ENCODE measurements at places on chromosomes 1 and 21.

GRCh38 chr1:79283451-79283850, 276.9 kb upstream of the ADGRL4 start:
- DNase-seq = no peak

DNA sequence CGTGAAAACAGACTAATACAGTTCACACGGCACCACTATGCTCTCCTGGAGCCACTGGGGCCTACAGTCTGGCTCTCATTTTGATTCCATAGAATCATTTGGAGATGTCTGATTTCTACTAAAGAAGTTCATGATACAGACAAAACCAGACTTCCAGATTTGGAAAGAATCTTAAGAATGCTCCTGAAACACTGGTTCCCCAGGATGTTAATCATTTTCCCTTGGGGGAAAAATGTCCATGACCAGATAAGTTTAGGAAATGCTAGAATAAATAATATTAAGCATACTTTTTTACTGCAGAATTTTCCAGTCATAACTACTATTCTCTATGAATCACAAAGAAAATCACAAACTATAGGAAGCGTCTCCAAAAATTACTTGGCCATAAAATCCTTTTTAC, 63.0 kb upstream of the RGS7 start:
- no peak for DNase-seq

- DNase-seq = peak; percentile 15
Observed at GRCh38 chr1:195019385-195019784, 1588.9 kb downstream of the KCNT2 start.

GRCh38 chr1:221812905-221813597, 71.2 kb upstream of the DUSP10 start:
- no peak for DNase-seq

DNA sequence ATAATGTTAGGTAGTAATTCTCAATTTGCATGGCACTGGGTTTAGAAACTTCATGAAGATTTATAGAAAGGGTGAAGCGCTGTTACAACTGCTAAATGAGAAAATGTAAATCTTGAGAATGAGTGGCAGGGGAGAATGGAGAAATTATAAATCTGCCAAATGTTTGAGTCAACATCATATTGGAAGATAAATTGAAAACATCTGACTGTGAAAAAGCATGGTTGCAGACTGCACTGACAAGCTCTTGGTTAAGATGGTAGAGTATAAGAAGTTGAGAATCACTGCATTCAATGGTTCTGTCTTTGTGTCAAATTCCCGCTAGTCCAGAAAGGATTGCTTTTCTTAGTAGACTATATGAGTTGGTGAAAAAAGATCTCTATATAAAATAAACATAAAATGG, 113.3 kb upstream of the DUSP10 start:
- DNase-seq = no peak

DNA sequence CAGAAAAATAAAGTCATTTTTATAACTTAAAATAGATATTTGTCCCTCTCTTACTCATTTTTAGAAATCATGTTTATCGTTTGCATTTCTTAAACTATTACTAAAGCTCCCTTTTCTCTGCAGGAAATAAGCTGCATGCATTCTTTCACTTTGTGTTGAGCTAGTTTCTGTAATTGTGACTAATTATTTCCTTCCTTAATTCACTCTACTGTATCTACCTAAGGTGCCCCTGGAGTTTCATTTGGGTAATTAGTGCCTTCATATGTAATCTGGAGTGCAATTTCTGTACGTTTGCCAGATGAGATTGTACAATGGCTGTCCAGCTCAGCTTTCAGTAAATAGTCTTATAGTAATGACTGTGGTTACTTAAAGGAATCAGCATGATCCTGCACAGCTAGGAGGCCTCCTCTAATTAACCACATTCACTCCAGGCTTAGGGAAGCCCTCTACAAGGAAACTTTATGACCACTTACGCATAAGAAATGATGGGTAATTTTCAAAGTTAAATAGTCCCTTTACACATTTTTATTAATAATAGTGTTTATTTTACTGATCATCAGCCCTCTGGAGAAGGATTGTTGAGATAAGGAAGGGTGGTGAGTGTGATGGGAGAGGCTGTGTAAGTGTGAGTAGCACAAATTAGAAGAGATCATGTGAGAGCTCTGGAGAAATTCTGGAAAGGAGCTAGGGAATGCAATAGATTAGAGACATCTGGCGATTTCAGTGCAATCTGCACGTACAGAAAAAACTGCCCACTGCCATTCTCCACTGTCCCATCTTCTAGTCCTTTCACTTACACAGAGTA, 86.8 kb downstream of the LRRC8C start:
- no peak for DNase-seq

DNA sequence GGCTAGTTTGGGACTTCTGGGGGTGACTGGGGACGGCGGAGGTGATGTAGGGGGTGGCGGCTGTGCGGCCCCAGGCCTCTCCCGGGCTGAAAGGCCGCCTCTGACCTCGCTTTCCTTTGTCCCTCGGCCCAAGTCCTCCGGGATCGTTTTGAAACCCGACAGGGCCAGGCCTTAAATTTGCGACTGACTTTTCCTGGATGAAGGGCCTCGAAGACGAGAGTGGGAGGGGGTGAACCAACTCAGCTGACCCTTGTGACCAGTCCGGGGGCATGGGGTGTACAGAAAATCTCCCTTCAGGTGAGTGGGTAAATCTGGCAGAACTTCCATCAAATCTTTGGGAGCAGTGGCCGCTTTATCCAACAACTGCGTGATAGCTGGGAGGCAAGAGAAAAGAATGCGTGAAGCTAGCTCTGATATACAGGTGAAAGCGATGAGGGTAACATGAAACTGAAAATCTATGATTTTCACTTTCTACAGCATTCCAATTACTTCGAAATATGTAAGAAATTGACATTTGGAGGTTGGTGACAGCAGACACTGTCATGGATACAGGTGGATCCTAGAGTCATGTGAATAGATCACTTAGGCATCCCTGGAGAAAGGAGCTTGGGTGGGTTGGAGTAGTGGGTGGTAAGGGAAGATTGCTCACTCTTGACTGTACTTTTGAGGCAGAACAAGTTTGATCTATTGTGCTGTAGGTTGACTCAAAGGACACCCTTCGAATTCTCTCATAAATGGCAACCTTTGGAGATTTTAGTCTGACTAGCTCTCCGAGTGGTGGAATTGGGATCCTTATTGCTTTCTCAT, 885 bp downstream of the AHCYL1 start:
- DNase-seq = no peak

DNA sequence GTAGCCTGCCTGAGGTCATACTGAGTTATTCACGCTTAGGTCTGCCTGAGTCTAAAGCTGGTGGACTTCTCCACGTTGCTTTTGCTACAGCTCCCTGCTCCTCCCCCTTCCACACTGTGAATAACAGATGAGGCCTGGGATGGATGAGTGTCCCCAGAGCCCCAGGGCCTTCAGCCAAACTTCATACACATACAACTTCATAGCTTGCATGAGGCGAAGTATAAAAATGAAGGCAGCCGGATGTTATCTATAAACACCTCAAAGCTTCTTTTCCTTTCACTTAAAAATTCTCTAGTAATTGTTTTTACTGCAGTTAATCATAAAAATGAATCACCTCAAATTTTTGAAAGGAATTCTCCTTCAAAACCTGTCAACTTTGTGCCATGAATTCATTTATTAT, 70.2 kb downstream of the DAB1 start:
- DNase-seq = peak; percentile 39

GRCh38 chr1:233543338-233544255, 70.3 kb upstream of the KCNK1 start:
- DNase-seq = peak; percentile 81

- DNase-seq = no peak
Observed at GRCh38 chr1:921011-921837, 2.5 kb upstream of the SAMD11 start.

DNA sequence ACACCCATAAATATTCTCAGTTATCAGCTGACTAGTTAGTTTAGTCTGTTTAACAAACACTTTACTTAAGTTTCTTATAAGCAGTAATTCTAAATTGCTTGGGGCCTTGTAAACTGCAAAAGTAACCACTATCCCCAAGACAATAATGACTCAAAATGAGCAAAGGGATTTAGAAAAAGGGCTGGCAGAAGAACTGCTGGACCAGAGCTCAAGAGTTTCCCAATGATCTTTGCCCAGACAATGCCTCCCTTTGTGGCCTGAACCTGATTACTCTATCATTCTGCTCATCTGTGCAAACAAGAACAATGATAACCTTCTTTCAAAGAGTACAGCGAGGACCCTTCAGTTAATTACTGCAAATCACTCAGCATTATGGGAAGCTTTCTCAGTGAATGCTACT, 123.5 kb downstream of the TIAM1 start:
- no peak for DNase-seq

DNA sequence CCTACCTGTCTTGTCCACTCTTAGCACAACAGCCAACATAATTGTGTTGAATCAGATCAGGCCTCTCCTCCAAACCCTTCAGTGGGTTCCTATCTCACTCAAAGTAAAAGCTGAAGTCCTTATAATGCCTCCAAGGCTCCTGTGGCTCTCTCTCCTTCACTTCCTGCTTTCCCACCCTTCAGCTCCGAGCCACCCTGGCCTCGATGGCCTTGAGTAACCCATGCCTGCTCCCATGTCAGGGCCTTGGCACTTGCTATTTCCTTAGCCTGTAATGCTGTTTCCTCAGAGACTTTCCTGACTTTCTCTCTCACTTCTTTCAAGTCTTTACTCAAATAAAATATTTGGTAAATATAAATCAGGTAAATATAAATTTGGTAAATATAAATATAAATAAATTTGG, 8.1 kb upstream of the PLEKHM2 start:
- no peak for DNase-seq

DNA sequence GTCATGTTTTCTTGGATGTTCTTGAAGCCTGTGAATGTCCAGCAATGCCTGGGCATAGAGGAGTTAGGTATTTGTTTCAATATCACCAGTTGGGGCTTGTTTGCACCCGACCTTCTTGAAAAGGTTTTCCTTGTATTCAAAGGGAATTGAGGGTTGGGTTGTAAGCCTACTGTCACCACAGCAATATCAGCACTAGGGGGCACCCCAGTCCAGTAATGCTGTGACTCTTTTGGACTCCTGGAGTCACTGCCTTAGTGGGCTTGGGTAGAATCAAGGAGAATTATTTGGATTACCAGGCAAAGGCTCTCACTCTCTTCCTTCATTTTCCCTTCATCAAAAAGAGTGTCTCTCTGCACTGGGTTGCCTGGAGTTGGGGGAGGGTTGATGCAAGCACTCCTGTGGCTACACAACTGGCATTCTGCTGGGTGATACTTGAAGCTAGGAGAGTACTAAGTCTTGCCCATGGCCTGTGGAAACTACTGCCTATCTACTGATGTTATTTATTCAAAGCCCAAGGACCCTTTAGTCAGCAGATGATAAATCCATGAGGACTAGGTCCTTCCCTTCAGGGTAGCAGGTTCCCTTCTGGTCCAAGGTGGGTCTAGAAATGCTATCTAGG, 34.5 kb downstream of the OR10R2 start:
- no peak for DNase-seq

DNA sequence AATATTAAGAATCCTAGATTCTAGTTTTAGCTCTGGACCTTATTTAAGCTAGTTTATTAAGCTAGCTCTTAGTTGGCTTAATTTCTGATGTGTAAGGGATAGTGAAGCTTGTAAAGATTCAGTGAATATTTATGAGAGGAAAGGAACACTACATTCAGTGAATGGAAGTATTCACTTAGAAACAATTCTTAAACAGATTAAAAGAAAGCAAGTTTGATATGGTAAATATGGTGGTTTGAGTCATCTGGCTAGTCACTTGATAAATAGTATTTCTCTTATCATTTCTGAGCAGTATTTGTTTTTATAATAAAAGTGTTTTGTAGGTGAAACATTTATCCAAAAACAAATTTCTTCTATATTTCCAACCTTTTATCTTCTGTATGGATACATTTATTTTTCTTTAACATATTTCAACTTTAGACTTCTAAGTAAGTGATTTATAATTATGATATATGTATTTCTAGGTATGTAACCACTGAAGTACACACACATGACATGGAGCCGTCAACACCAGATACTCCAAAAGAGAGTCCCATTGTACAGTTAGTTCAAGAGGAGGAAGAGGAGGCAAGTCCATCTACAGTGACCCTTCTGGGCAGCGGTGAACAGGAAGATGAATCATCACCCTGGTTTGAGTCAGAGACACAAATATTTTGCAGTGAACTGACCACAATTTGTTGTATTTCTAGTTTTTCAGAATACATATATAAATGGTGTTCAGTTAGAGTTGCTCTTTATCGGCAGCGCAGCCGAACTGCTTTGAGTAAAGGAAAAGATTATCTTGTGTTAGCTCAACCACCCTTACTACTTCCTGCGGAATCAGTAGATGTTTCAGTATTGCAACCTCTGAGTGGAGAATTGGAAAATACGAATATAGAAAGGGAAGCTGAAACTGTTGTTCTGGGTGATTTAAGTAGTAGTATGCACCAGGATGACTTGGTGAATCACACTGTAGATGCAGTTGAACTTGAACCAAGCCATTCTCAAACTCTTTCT, 55.6 kb downstream of the SUCO start:
- peak; percentile 51 for DNase-seq

- no peak for DNase-seq
Observed at GRCh38 chr1:174872615-174873058, 127.1 kb upstream of the CACYBP start.

DNA sequence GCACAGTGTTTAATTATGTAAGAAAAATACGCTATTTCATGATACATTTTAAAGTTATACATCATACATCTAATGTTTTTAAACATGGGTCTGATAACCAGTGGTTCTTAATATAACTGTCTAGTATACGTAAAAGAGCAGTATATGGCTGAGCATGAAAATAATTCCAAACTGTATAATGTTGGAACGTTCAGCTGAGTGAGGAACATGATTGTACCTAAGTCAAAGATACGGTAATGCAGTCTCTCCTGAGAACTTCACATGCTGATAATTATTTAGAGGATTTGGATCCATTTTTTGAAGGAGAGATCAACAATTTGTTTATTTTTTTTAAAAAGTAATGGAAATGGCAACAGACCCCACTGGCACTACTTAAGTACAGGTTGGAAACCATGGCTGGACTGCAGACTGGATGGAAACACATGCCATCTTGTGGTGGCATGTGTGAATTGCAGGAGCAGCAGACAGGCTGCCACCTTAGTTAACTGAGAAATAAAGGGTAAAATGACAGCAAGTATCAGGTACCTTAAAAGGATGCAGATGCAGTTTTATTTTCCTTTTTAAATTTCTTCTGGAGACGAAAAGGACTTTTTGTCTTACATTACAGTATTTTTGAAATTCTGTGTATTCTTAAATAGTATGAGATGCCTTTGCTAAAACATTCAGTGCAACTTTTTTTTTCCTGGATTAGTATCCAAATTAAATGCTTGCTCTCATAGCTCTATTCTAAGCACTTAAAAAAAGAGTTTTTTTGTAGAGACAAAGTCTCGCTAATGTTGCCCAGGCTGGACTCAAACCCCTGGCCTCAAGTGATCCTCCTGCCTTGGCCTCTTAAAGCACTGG, 73.8 kb downstream of the MTR start:
- no peak for DNase-seq

Data from BJ (cell line).